ENCODE measurements at places on chromosomes 7 and 10. TPM values are rescaled to one million over a fixed set of nuclear protein-coding genes. Genes with fewer than 3 reads are reported as not detected.
A peak's percentile ranks its signal among the peaks of the same experiment; 100 is the strongest.

The GNGT1 gene
- not detected for total RNA-seq

DNA sequence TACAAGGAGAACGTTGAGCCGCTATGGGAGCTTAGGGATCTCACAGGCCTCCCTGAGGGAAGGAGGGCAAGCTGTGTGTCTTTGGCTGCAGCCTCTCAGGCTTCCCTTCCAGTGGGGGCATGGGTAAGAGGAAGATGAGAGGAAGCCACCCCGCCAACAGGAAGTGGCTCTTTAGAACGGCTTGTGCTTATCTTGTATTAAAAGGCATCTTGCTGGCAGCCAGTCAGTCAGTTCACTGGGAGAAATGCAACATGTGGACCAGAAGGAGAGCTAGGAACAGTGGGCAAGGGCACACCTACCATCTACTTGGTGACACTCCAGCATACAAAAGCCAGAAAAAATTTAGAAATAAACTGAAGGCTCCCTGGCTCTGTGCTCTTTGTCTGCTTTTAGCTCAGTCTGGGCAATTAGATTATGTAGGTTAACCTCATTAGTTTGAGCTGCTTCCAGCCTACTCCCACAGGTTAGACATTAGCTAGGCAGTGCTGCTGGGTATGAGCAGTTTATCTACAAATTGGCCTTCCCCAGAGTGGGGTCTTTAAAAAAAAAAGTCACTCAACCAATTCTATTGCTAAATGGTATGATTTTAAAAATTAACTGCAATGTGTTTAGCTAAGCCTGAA, 595.9 kb downstream of the KCNMA1 start:
- no peak overlapping the region for H3K4me3 ChIP-seq
- H3K27me3 ChIP-seq: no peaks in the 10 kb centered on the region
- no peak for DNase-seq
- peaks cover 6% of the 10 kb centered on the region for H3K4me1 ChIP-seq

- H3K36me3 ChIP-seq: peaks cover 5% of the 10 kb centered on the region
- no peak for DNase-seq
- no peaks in the 10 kb centered on the region for H3K4me1 ChIP-seq
- H3K27me3 ChIP-seq: no peaks in the 10 kb centered on the region
- no peak overlapping the region for H3K4me3 ChIP-seq
- no peak overlapping the region for H3K27ac ChIP-seq
Observed at GRCh38 chr10:63375458-63375857, 90.3 kb downstream of the JMJD1C start.

- H3K27ac ChIP-seq: no peak overlapping the region
- no peak overlapping the region for H3K4me3 ChIP-seq
- peaks cover 52% of the 10 kb centered on the region for H3K4me1 ChIP-seq
- no peak for DNase-seq
- H3K27me3 ChIP-seq: no peaks in the 10 kb centered on the region
Observed at GRCh38 chr10:132554053-132554990, 16.7 kb downstream of the INPP5A start.

The LDB3 gene
- total RNA-seq: 2.7 TPM

The SLC26A5 gene
- total RNA-seq: 1.0 TPM

DNA sequence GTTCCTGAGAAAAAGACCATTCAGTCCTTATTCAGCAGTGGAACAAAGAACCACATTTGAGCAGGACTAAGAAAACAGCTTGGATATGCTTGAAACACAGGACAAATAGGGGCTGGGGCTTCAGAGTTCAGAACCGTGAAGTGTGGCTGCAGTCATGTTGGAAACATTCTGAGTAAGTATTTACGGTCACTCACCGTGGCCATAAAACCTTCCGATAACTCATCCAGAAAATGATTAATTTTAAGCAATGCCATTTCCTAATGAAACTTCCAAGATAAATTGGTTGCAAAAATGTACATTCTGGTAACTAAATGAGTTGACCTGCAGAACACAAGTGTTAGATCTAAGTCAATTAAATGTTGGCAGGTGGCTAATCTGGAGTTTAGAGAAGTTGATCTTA, 279.2 kb downstream of the CXCL12 start:
- no peak overlapping the region for H3K27ac ChIP-seq
- H3K4me1 ChIP-seq: no peaks in the 10 kb centered on the region
- no peaks in the 10 kb centered on the region for H3K36me3 ChIP-seq
- DNase-seq: no peak
- H3K27me3 ChIP-seq: no peaks in the 10 kb centered on the region
- H3K4me3 ChIP-seq: no peak overlapping the region

DNA sequence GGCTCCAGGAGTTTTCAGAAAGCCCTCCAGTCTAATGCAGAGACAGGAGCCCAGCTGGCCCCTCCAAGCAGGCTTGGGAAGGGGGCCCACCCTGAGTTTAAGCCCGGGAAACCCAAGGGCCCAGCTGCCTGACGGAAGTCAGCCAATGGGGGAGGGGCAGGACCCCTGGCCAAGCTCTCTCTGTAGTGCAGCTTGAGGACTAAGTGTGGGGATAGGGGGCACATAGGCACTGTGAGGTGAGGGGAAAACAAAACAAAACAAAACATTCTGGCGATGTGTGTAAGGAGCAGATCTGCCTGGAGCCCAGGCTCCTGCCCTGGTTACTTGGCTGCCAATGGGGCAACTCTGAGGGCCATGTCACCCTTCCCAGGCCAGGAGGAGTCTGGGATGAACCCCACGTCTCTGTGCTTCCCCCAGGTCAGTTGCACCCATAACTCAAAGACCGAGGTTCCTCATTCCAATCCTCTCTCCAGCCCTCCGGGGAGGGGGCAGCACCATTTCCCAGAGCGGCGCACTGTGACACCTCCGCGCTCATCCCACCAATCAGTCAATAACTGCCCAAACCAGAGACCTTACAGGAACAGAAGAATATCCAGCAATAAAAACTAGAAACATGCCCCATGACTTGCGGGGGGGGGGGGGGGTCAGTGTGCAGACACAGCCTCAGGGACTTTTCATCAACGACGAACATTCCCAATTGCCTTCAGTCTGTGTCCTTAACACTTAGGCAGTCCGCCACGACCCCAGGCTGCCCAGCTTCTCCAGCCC, 1.7 kb downstream of the CXCL12 start:
- H3K36me3 ChIP-seq: no peaks in the 10 kb centered on the region
- H3K4me1 ChIP-seq: peaks cover 22% of the 10 kb centered on the region
- H3K27me3 ChIP-seq: peaks cover 14% of the 10 kb centered on the region
- DNase-seq: no peak
- H3K27ac ChIP-seq: no peak overlapping the region
- H3K4me3 ChIP-seq: peak overlapping the region; percentile 45

The PDAP1 gene
- 68.5 TPM for total RNA-seq

- no peaks in the 10 kb centered on the region for H3K36me3 ChIP-seq
- no peak overlapping the region for H3K27ac ChIP-seq
- H3K4me1 ChIP-seq: no peaks in the 10 kb centered on the region
- no peak overlapping the region for H3K4me3 ChIP-seq
- DNase-seq: no peak
- no peaks in the 10 kb centered on the region for H3K27me3 ChIP-seq
Observed at GRCh38 chr7:32043688-32044087, 26.5 kb downstream of the PDE1C start.

- DNase-seq: no peak
- H3K4me1 ChIP-seq: peaks cover 6% of the 10 kb centered on the region
- no peak overlapping the region for H3K4me3 ChIP-seq
- H3K27me3 ChIP-seq: no peaks in the 10 kb centered on the region
- H3K36me3 ChIP-seq: peaks cover 39% of the 10 kb centered on the region
Observed at GRCh38 chr10:97573021-97573420, 442 bp downstream of the ANKRD2 start.

- H3K27me3 ChIP-seq: no peaks in the 10 kb centered on the region
- no peak overlapping the region for H3K4me3 ChIP-seq
- H3K27ac ChIP-seq: no peak overlapping the region
- H3K4me1 ChIP-seq: no peaks in the 10 kb centered on the region
- DNase-seq: no peak
- H3K36me3 ChIP-seq: no peaks in the 10 kb centered on the region
Observed at GRCh38 chr10:116049974-116050304, 223.1 kb downstream of the GFRA1 start.

The CREB5 gene
- 19.9 TPM for total RNA-seq

GRCh38 chr10:29689001-29689400, 54.2 kb upstream of the SVIL start:
- peaks cover 67% of the 10 kb centered on the region for H3K4me1 ChIP-seq
- DNase-seq: no peak
- no peaks in the 10 kb centered on the region for H3K27me3 ChIP-seq

DNA sequence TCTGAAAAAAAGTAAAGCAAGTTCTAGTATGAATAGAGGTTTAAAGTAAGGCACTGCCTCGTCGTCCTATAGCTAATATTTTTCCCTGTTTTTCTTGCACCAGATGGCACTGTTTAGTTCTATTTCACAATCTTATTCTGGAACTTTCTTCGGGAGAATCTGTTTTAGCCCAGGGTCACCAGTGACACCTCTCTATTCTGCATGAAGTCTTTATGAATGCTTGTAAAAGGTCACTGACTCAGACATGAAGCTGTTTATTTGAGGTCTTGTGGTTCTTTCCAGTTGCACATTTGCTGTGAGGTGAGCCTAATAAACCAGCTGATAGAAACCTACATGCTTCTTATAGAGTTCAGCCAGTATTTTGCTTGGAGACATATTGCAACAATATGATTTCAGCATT, 444.3 kb downstream of the AUTS2 start:
- DNase-seq: peak; percentile 41
- no peaks in the 10 kb centered on the region for H3K36me3 ChIP-seq
- H3K4me1 ChIP-seq: no peaks in the 10 kb centered on the region
- H3K27me3 ChIP-seq: no peaks in the 10 kb centered on the region
- H3K27ac ChIP-seq: no peak overlapping the region

The TMEM130 gene
- 1.5 TPM for total RNA-seq

The TMEM229A gene
- 0.13 TPM for total RNA-seq

- DNase-seq: no peak
- no peaks in the 10 kb centered on the region for H3K27me3 ChIP-seq
- H3K4me3 ChIP-seq: no peak overlapping the region
- H3K36me3 ChIP-seq: no peaks in the 10 kb centered on the region
- H3K4me1 ChIP-seq: no peaks in the 10 kb centered on the region
Observed at GRCh38 chr10:16310440-16310839, 126.4 kb upstream of the PTER start.

DNA sequence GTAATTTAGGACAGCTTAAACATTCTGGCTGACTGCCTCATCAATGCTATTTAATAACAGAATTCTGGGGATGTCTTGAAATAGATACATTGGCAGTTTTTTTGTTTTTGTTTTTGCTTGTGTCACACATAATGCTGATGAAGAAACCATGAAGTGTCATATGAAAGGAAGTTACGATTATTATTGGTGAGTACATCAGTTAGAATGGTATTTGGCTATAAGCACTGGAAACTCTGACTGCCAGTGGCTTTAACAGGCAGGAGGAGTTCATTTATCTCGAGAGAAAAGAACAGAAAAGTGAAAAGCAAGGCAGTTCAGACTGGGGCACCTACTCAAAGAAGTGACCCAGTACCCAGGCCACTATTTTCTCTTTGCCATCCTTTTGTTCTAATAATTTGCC, 18.1 kb downstream of the LSM8 start:
- DNase-seq: no peak
- no peaks in the 10 kb centered on the region for H3K36me3 ChIP-seq
- no peak overlapping the region for H3K27ac ChIP-seq
- H3K4me1 ChIP-seq: no peaks in the 10 kb centered on the region
- H3K27me3 ChIP-seq: no peaks in the 10 kb centered on the region

DNA sequence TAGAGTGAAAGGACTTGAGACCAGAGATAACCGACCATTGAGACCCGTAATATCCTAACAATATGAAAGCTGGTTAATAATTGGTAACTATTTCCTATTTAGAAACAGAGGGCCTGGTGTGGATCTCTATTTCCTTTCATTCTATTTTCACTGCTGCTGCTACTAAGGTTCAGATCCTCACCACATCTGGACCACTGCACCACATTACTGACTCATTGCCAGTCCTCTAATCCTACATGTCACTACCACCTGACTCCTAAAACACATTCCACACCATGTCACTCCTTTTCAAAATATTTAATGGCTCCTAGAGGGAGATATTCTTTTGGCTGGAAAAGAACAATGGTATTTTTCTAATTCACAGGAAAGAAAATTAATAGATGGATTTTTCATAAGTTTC, 6.4 kb downstream of the USP54 start:
- no peak overlapping the region for H3K27ac ChIP-seq
- H3K36me3 ChIP-seq: no peaks in the 10 kb centered on the region

GRCh38 chr10:1183701-1184100, 127.5 kb downstream of the WDR37 start:
- no peak overlapping the region for H3K4me3 ChIP-seq
- no peaks in the 10 kb centered on the region for H3K27me3 ChIP-seq
- DNase-seq: no peak
- no peak overlapping the region for H3K27ac ChIP-seq

DNA sequence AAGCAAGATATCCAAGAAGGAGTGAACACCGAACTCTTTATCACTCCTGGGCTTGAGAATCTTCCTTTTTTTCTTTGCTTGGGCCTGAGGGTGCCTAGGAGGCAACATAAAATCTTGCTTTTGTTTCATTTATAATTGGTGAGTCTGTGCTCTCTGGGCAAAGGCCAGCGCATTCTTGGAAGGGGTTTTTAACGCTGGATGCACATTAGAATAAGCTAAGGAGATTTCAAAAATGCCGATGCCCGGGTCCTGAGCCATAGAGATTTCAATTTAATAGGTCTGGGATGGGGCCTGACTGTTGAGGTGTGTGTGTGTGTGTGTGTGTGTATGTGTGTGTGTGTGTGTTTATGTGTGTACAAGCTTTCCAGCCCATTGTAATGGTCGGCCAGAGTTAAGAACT, 62.0 kb upstream of the SORCS3 start:
- no peaks in the 10 kb centered on the region for H3K27me3 ChIP-seq
- H3K4me3 ChIP-seq: no peak overlapping the region
- no peaks in the 10 kb centered on the region for H3K36me3 ChIP-seq
- DNase-seq: no peak
- H3K27ac ChIP-seq: no peak overlapping the region

The TBC1D12 gene
- 11.2 TPM for total RNA-seq

The GJD4 gene
- total RNA-seq: not detected

GRCh38 chr10:68331455-68332258, at the start of gene HNRNPH3:
HNRNPH3 (plus strand) TSS chr10:68332064; CDS start chr10:68337222, 5,158 bp downstream.
- H3K4me1 ChIP-seq: peaks cover 68% of the 10 kb centered on the region
- DNase-seq: peak; percentile 100
- no peaks in the 10 kb centered on the region for H3K36me3 ChIP-seq
- H3K27ac ChIP-seq: peak within 1 kb of the TSS; percentile 97

The HOXA4 gene
- total RNA-seq: 7.6 TPM

DNA sequence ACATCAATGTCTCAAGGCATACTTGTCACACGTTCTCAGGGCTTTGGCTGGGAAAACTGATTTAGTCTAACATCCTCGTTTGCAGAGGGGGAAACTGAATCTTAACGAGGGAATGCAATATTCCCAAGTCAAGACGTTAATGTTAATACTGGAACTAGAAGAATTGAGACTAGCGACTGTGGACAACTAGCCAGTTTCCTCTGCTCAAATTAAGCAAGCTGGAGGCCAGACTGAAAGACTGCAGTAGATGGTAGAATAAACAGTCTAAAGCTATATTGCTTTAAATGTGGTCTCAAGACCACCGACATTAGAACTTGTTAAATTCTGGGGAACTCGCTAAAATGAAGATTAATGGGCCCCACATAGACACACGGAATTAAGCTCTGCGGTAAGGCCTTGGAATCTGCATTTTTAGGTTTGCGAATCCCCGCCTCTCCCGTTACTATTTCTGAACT, 639 bp upstream of the TFAM start:
- peaks cover 17% of the 10 kb centered on the region for H3K36me3 ChIP-seq
- no peaks in the 10 kb centered on the region for H3K27me3 ChIP-seq
- peak overlapping the region; percentile 87 for H3K27ac ChIP-seq
- DNase-seq: no peak

- peaks cover 24% of the 10 kb centered on the region for H3K36me3 ChIP-seq
- no peaks in the 10 kb centered on the region for H3K27me3 ChIP-seq
- no peaks in the 10 kb centered on the region for H3K4me1 ChIP-seq
- peak; percentile 6 for DNase-seq
- H3K4me3 ChIP-seq: no peak overlapping the region
Observed at GRCh38 chr7:88278881-88279280, 27.8 kb downstream of the STEAP4 start.

- H3K27me3 ChIP-seq: no peaks in the 10 kb centered on the region
- no peaks in the 10 kb centered on the region for H3K4me1 ChIP-seq
- no peak overlapping the region for H3K27ac ChIP-seq
Observed at GRCh38 chr10:113264333-113265131, 288.3 kb upstream of the HABP2 start.
